Activated CD8-positive, alpha-beta memory T cell treated with anti-CD3 and anti-CD28 coated beads, Interleukin-2, amount 50 U/mL, for 48 hours (primary cell): ENCODE measurements at places on chromosomes 3 and 15.

GRCh38 chr3:109943181-109943580, 605.8 kb upstream of the DPPA4 start:
- no peak for DNase-seq

GRCh38 chr15:74855857-74856256, 12.9 kb upstream of the ULK3 start:
- no peak for DNase-seq

DNA sequence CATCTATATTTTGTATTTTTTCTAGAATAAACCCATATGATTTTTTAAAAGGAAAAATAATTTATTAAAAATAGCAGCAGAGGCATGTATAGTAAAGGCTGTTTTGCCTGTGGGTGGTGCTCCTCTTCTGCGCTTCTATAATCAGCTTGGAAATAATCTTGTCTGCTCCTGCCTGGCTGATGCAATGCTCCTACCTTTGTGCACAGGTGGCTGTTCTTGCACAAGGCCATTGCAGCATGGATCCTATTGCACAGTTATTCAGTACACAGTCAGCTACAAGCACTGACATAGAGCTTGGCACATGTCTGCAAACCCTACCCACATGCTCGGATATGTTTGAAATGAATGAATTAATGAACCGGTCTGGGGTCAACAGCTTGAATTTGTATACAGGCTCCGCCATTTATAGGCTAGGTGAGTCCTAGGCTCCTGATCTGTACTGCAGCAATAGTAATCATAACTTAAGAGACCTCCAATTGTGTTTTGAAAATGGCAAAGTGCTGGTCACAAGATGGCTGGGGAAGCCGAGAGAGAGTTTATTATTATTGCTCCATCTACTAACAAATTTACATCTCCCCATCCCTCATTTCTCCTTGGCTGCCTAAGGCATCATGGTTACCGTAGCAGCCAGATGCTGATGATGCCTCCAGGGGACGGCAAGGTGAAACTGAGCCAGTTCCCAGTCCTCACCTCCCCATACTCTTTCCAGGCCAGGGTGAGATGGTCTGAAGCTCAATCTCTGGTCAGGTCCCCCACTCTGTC, 532 bp upstream of the RTP1 start:
- no peak for DNase-seq

DNA sequence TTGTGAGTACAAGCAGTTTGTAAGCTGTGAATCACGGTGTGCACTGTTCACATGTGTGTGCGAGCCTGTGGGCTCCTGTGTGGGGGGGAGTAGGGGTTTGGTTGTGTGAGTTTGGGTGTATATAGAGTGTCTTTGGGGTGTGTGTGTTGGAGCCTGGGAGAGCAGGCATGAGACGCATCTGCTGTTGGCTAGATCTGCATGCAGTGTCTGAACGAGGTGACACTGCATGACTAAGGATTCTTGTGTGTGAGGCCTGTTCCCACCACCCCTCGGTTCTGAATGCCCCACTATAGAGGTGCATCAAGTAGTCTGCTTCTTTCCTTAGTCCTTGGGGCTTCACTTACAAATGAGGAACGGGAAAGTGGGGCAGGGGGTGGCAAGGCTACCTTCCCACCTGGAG, 68.4 kb downstream of the MAGEF1 start:
- DNase-seq, result no peak

- no peak for DNase-seq
These were observed 14.6 kb upstream of the TRPC1 start for GRCh38 chr3:142709207-142709606.

GRCh38 chr3:21544076-21544462, 206.9 kb downstream of the ZNF385D start:
- DNase-seq, result no peak
